ENCODE measurements at places on chromosomes 6 and 20.

- DNase-seq, result no peak
Observed at GRCh38 chr20:46388937-46389336, 17.5 kb downstream of the ELMO2 start.

- DNase-seq, result no peak
Observed at GRCh38 chr6:157220485-157220884, 102.8 kb downstream of the TMEM242 start.

- DNase-seq, result no peak
Observed at GRCh38 chr6:84867521-84867920, 103.1 kb upstream of the TBX18 start.

DNA sequence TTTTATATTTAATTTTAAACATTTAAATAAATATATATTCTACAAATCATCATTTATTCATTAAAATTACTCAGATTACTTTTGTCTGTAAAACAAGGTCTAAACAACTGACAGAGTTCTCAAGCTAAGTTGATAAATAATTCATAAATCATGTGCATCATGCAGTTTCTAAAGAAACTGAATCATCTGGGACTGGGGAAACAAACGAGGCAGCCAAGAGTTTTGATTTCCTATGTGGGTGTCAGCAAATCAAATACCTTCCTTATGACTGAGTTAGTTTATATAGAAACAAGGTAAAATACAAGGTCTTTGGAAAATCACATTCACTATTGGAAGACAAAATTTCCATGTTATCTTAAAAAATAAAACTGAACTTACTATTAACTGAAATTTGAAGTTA, 149.9 kb upstream of the BEND6 start:
- no peak for DNase-seq

DNA sequence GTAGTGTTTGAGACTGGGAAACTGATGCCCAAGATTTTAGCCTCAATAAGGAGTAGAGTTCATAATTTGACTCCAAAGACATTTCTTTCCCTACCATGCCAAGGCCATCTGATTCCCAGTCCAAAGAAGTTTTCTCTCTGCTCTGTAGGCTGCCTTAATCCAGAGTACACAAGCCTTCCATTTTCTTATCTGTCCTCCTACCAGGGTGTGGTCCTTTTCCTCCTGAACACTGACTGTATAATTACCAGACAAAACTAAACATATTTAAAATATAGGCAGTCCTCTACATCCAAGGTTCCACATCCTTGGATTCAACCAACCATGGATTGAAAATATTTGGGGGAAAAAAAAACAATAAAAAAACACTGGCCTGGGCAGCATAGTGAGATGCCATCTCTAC, 108.4 kb downstream of the SLC16A10 start:
- no peak for DNase-seq

- peak; percentile 93 for DNase-seq
Observed at GRCh38 chr20:48921168-48921882, at the start of gene ARFGEF2. Gene ARFGEF2, plus strand, starts transcription at chr20:48921711. Its CDS starts 179 bp downstream, at chr20:48921890.

DNA sequence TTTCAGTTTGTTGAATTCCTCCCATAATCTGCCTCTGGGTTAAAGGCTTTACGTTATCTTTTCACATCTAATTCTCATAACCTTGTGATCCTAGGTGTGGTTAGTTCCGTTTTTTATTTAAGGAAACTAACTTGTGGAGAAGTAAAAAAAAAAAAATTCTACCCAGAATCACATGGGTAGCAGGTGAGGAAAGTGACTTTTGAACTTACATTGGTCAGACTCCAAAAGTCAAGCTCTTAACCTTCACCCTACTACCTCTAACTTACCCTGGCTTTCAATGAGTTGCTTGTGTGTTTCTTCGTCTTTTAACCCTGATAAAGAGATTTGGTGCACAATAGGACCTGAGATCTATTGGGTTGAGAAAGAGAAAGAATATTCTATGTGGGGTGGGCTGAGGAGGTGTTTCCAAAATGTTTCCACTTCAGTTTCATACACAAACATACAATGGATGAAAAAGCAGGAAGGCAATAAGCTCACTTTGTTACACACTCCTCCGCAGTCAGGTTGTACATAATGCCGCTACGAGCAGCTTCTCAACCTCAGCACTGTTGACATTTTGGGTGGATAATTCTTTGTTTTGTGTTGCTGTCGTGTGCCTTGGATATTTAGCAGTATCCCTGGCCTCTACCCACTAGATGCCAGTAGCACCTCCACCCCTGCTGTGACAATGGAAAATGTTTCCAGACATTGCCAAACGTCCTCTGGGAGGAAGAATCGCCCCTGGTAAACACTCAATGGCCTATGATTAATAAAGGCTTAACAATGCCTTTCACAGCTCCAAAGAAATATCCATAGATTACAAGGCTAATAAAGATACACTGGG, 193.0 kb upstream of the ZNF217 start:
- no peak for DNase-seq

GRCh38 chr6:71733970-71734899, 152.1 kb upstream of the RIMS1 start:
- DNase-seq, result no peak

DNA sequence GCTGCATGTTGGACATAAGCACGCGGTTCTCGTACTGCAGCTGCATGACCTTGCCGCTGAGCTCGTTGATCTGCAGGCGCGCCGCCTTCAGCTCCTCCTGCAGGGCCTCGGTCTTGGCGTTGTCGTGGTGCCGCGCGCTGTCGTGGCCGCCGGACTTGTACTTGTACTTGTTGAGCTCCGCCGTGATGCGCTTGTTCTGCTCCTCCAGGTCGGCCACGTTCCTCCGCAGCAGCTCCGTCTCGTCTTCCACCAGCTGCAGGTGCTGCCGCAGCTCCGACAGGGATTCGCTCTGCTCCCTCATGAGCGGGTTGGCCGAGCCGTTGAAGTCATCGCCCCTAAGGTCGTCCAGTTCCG, 16.6 kb upstream of the KIAA0408 start:
- DNase-seq, result no peak

- no peak for DNase-seq
Observed at GRCh38 chr6:31336896-31337496, 20.0 kb downstream of the HLA-B start.

DNA sequence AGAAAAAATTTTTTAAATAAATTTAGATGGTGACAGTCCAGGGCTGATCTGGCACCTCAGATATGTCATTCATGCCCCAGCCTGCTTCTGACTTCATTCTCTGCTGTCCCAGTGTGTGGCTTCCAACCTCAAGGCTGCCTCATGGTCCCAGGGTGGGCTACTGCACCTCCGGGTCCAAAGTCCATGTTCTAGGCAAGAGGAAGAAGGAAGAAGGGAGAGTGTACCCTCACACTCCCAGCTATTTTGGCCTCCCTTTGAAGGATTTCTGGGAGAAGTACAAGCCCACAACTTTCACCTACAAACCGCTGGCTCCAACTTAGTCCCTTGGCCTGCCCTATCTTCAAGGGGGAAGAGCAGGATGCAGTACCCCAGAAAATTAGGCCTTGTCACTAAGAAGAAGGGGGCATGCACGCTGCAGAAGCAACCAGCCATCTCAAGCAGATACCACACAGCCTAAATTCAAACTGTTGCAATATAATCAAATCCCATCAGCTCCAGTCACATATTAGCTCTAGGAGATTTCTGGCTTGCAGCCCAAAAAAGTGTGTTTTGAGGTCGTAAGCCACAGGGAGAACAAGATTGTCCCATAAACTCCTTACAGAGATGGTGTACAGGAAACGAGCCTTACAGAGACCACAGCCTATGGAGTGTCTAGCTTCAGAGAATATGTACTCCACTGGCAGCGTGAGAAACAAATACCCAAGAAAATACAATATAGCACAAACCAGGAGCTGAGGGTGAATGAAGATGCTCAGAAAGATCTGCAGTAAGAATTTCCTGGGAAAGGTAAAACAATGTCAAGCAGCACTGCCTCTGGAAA, 906 bp upstream of the BTN3A2 start:
- DNase-seq, result peak; percentile 35

GRCh38 chr20:25223179-25223661, 24.7 kb upstream of the PYGB start:
- DNase-seq, result no peak

GRCh38 chr6:47187893-47188587, 121.7 kb downstream of the TNFRSF21 start:
- no peak for DNase-seq

DNA sequence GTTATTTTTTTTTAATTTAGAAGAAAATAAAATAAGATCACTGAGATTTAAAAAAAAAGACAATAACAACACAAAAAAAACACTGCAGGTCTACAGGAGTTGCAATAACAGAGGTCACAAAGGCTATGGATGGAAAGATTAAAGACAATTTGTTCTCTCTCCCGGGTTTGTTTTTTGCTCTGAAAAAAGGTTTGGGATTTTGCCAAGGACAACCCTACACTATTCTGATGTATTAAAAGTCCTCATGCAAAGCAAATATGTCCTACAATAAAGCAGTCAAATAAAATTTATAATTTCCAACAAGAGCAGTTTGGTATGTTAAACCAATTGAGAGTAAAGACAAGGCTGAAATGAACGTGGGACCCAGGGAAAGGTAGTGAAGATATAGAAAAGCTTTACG, 55.6 kb downstream of the PTPRK start:
- no peak for DNase-seq

- DNase-seq, result no peak
Observed at GRCh38 chr6:102981490-102982015, 1588.0 kb downstream of the GRIK2 start.

- DNase-seq, result no peak
Observed at GRCh38 chr6:14612016-14612980, 494.7 kb downstream of the CD83 start.

DNA sequence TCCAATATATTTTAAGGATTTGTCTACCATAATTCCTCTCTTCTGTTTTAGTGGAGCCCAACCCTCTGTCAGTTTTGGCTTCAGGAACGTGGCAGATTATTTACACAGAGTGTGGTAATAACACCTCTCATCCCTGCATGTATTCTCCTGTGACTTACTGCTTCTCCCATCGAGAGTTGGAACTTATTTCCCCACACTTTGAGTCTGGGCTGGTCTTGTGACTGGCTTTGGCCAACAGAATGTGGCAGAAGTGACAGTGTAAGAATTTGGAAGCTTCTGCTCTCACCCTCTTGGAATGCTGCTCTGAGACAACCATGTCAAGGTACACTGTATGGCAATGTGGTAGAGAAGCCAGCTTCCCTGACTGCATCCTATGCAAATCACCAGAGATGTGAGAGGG, 407.7 kb downstream of the EPM2A start:
- DNase-seq, result no peak

GRCh38 chr6:105509506-105510331, 106.8 kb upstream of the PREP start:
- DNase-seq, result no peak

- no peak for DNase-seq
Observed at GRCh38 chr6:137522831-137523230, 28.6 kb upstream of the OLIG3 start.

GRCh38 chr20:45372646-45373352, 5.3 kb downstream of the TP53TG5 start:
- DNase-seq, result no peak

DNA sequence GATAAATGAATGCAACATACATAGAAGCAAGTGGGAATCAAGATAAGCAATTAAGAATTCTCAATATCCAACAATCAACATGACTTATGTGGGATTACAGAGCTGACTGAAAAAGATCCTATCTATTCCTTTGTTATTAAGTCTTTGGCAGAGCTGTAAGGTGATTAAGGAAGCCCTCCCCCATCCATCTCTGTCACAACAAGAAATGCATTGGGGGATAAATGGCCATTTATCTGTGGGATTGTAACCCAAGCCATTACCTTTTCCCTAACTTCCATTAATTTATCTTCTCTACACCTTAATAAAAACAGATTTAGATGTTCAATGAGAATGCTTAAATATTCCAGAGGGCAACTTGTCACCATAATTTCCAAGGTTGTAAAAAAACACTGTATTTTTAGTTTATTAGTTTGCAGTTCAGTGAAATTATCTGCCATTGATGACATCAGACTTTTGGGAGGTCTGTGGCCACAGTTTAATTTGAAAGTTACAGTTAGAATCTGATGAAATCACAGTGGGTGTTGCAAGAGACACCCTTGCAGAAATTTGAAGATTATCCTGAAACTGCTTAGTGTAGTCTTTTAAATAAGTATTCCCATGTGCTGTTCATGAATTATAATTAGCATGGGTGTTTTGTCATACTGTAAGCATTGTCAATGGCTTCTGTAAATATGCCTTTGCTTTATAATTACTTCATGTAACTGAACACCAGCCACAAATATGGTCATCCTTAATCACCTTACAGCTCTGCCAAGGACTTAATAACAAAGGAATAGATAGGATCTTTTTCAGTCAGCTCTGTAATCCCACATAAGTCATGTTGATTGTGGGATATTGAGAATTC, 49.4 kb upstream of the FYN start:
- DNase-seq, result no peak

- DNase-seq, result peak; percentile 43
Observed at GRCh38 chr6:16691324-16691723, 69.9 kb downstream of the ATXN1 start.

DNA sequence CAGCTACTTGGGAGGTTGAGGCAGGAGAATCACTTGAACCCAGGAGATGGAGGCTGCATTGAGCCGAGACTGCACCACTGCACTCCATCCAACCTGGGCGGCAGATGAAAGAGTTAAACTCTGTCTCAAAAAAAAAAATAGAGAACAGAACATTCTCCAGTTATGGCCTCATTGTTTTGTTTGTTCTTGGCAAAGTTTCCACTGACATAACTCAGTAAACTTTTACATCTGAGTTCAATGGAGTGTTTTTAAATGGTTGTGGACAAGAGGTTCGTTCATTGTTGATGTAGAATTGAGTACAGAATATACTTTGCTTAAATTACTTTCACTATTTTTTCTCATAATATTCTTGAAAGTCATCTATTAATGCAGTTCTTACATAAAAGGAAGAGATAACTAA, 42.2 kb upstream of the IFNGR1 start:
- no peak for DNase-seq

- DNase-seq, result no peak
Observed at GRCh38 chr6:153130515-153131036, 506 bp downstream of the RGS17 start.

- no peak for DNase-seq
Observed at GRCh38 chr20:24472426-24472825, 3.0 kb downstream of the SYNDIG1 start.

- DNase-seq, result no peak
Observed at GRCh38 chr6:42766163-42766670, 15.6 kb upstream of the BICRAL start.

- DNase-seq, result no peak
Observed at GRCh38 chr20:25177890-25178321, 17.6 kb upstream of the ENTPD6 start.

DNA sequence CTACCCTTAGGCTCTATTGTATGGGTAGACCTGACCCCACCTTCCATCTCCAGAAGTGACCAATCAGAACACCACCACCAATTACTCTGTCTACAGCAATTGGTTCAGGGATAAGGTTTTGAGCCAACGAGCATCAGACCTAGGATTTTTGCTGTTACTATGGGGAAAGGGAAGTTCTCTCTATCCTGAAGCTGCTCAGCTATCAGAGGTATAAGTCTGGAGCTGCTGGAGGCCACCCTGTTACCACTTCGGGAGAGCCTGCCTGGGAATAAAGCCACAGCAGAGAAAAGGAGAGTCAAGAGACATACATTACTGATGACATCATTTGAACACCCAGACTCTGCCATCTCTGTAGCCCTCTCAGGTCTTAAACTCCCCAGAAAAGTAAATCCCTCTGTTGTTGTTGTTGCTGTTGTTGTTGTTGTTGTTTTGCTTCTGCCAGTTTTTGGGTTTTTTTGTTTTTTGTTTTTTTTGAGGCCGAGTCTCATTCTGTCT, 94.5 kb downstream of the PREX1 start:
- DNase-seq, result no peak

Measured in CD4-positive, alpha-beta T cell treated with Interleukin-21 for 1 hour (primary cell).